Body of pancreas (tissue), 4 donors: ENCODE measurements at places on chromosomes 11 and 22. TPM values are rescaled to one million over a fixed set of nuclear protein-coding genes. Genes with fewer than 3 reads are reported as not detected.

The SERPING1 gene
- 216 TPM for total RNA-seq

The LRRC55 gene
- not detected for total RNA-seq

The CBLIF gene
- not detected for total RNA-seq

The API5 gene
- 32.7 TPM for total RNA-seq

The CARS1 gene
- 15.8 TPM for total RNA-seq

The TTC12 gene
- 134 TPM for total RNA-seq

The NOL12 gene
- total RNA-seq, result 19.1 TPM

The MPST gene
- 173 TPM for total RNA-seq

The GRM5 gene
- not detected for total RNA-seq

The C11orf87 gene
- total RNA-seq, result not detected

The UPK2 gene
- not detected for total RNA-seq

The TRIM29 gene
- 6.3 TPM for total RNA-seq

The C22orf15 gene
- not detected for total RNA-seq

The NDUFA6 gene
- 30.3 TPM for total RNA-seq

The GAL3ST1 gene
- 3.4 TPM for total RNA-seq
